ENCODE measurements at places on chromosomes 4 and X. TPM values are rescaled to one million over a fixed set of nuclear protein-coding genes. Genes with fewer than 3 reads are reported as not detected.

The SLC16A2 gene
- total RNA-seq: 6.4 TPM

The REELD1 gene
- total RNA-seq: not detected

- no peak for ATAC-seq
Observed at GRCh38 chr4:169220447-169220846, 50.3 kb downstream of the SH3RF1 start.

The JADE3 gene
- total RNA-seq: 9.9 TPM

The F11 gene
- not detected for total RNA-seq

GRCh38 chr4:107913283-107913899 is 18.0 kb upstream of the CYP2U1 start:
- ATAC-seq: peak; percentile 79

DNA sequence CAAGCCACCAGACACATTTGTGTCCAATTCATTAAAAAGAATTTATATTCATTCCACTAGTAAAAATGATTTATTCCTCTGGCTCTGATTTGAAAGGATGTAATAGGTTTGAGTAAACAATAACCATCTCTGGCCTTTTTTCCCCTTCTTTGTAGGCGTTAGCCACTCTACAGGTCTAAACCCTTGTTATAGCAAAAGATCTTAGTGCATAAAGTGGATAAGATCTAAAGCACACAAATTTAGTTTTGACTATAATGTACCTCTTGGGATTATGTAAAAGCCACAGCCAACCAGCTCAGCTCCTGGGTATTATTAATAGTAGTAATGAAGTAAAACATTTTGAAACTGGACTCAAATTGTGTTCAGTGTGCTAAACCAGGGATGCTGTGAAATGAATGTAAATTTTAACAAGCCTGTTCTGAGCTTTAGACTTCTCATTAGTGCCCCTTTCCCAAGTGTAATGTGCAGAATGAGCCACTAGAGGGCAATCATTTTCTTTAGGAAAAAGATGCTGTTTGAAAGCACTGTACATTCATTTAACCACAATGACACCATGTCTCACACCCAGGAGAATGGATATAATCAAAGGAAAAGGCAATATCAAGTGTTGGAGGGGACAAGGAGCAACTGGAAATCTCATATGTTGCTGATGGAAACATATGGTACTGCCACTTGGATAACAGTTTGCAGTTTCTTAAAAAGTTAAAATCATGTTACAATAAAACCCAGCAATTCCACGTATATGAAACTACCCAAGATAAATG is 69.7 kb downstream of the KLHL8 start:
- ATAC-seq: peak; percentile 60

The PIM2 gene
- 4.7 TPM for total RNA-seq

DNA sequence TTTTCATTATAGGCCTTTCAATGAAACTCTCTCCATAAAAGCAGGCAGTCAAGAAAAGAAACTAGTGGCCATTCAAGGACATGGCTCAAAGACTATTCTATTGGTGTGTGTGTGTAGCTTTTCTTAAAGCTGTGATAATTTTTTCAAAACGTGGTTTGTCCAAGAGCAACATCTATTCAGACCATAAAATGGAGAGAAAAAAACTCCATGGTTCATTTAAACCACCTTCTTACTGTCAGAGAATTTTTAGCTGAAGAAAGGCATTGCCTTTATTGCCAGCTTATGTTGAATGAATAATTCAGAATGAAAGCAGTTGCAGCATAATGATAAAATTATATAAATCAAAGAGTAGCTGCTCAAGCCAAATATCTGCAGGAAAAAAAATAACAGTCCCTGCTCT is 325.5 kb downstream of the PCDH18 start:
- no peak for ATAC-seq

DNA sequence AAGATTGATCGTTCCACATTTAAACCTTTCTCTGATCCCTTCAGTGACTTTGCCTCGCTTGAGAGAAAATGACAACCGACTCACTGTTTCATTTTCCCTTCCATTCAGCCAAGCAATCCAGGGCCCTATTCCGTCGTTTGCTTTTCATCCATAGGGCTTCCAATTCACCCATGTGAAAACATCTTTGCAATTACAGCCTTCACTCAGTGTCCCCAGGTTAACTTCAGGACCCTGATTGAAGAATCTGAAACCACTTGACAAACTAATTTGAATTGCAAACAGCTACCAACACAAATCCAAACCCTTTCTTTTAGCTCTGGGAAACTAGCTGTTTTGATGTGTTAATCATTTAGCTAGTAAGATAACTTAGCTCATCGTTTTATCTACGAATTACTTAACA is 120.2 kb upstream of the FAM9C start:
- ATAC-seq: no peak

- ATAC-seq: no peak
Observed at GRCh38 chr4:124459196-124459940, 253.2 kb downstream of the ANKRD50 start.

The CYTL1 gene
- 5.0 TPM for total RNA-seq

GRCh38 chrX:19760841-19761512 is 126.4 kb downstream of the SH3KBP1 start:
- no peak for ATAC-seq

The GAGE12H gene
- not detected for total RNA-seq

DNA sequence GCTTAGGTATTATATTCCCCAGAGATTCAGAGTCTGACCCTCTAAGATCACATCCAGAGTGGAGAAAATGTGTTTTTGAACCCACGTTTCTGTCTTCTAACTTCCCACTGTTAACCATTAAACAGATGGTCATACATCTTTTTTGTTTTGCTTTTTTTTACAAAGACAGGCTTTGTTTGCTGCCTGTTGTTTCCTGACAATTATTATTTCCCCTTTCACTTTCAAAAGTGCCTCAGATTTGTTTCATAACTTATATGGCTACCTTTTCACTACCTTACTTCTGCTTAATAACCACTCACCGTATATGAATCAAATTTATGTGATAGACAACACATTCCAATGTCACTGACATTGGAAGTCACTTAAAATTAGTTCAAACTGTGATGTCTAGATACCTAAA is 142.2 kb downstream of the HS3ST1 start:
- ATAC-seq: no peak

The FOXR2 gene
- not detected for total RNA-seq

GRCh38 chrX:16577483-16578029 is 72.4 kb upstream of the S100G start:
- no peak for ATAC-seq

DNA sequence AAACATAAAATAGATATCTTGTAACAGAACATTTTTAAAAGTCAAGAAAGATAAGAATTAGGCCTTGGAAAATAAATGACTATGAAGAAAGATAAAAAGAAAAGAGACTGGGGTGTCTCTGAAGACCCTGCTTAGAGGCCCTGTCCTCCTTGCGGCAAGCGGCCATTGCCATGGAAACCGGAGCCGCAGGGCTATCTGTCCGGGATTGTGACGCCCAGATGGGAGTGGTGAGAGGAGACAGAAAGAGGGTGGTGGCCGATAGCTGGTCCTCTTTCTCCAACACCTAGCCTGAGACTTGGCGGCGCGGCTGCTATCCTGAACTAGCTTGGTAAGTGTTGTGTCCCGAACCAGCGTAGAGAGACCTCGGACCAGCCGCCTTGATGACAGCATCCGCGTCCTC is at the start of gene DUSP21:
Gene DUSP21, plus strand, starts transcription at position 269 of the 400 bp plus-strand sequence. Its CDS starts 112 bp downstream, at position 381.
- no peak for ATAC-seq

DNA sequence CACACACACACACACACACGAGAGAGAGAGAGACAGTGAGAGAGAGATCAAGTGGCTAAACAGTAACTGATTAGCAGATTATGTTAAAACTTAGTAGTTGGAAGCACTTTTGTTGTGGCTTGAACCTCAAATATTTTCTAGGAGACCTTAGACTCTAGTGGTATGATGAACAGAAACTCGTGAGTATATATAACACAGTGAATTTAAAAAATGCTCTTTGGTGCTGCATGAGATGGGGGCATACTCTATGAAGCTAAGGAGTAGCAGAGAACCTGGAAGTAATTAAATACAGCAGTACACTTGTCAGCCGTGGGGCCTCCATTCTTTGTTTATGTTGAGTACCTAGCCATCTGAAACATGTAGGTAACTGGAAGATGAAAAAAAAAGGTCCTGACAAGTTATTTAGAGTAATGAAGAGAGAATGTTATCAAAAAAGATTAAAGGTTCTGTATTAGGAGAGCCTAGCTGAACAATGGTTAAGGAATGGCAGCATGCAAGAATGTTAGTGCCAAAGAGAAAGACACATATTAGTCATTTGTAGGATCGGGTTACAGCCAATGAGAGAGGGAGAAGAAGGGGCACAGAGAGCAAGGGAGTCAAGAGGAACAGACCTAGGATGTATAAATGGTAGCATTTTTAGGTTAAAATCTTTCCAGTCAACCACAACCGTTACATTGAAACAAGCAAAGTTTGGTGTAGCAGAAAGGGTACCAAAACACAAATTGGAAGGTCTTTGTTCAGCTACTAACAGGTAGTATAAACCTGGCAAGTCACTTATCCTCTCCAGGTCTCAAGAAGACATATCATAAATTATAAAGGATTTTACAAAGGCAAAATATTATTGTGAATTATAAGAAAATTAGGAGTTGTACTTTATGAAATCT is 316.7 kb upstream of the DIPK2B start:
- no peak for ATAC-seq
